M059J (cell line): ENCODE measurements at places on chromosomes 6 and 20.

- DNase-seq, result no peak
Measured at GRCh38 chr20:56372850-56373249, 14.1 kb downstream of the FAM210B start.

GRCh38 chr6:52389626-52390360 is 27.8 kb downstream of the PAQR8 start:
- peak; percentile 95 for DNase-seq

DNA sequence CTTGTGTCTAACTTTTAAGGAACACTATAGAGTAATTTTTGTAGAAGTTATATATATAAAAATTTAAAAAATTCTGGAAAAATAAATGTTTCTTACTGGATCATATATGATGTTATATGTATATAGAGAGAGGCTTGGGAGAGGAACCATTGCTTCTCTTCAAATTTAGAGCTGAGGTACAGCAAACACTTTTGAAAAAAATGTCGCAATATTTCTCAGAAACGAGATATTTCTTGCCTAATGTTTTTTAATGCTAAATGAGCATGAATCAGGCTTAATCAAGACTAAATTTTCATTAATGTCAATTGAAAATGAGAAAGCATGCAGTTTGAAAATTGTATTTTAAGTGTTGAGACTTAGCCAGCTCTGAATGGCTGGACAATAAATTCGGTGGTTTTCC is 2.6 kb downstream of the PKIB start:
- no peak for DNase-seq

- peak; percentile 48 for DNase-seq
Measured at GRCh38 chr6:10409731-10410206, 5.1 kb downstream of the TFAP2A start.

DNA sequence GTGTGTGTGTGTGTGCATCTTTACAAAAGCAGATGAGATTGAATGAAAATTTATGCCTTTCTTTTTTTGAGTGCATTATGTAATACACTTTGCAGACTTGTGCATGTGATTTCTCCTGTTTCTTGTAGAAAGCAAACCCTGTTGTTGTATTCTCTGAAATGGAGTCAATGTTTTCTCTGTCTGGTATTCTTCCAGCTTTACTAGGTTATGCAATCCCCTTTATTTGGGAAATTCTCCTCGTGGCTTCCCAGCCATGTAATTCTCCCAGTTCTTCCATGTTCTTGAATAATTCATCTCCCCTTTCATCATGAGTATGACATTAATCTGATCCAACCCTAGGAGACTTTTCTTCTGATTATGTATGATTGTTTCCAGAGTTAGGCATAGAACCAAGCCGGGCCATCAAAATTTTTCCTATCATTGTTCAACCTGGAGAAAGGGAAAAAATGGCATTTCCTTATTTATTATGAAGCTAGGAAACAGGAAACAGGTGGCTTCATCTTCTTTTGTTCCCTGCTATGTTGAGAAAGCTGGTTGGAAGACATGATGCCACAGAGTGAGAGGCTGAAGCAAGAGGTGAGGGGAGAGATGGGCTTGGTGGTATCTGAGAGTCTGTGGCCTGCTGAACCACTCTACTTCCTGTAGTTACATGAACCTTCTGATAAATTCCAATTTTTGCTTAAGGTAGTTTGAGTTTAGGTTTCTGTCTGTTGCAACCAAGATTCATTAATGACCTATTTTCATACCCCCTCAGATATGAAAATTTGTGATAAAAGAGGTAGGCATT is 68.8 kb downstream of the PRL start:
- no peak for DNase-seq

GRCh38 chr6:43170417-43170930 is 595 bp upstream of the SRF start:
- DNase-seq, result no peak

GRCh38 chr6:20117474-20117873 is 94.8 kb downstream of the MBOAT1 start:
- DNase-seq, result peak; percentile 79

DNA sequence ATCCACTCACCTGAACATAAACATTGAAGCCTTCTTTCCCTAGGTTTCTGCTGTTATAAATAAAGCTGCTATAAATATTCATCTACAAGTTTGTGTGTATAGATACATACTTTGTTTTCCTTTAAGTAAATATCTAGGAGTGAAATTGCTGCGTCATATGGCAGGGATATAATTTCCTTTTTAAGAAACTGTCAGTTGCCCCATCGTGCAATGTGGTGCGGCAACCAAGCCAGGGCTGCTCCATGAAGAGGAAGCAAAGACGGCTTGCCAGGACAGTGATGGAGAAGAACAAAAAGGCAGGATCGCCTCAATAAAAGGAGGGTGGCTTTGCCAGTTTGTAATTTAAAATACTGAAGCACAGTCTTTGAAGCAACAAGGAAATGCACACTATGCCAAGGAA is 36.6 kb downstream of the CITED2 start:
- no peak for DNase-seq

DNA sequence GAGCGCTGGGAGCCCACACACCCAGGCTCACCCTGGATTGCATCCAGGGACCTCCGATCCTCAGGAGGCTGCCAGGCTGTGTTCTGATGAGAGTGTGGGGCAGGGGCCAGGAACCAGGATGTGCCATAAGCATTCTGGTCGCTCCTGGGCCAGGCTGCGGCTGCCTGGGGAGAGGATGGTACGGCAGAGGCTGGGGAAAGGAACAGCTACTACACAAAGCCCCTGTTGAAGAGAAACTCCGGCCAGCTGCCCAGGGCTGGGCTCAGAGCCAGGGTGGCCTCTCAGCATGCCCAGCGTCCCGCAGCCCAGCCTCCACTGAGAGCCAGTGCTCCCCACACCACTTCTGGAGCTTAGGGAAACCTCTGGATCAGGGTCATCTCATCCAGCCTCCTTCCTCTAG is 21.7 kb upstream of the OCSTAMP start:
- peak; percentile 22 for DNase-seq

DNA sequence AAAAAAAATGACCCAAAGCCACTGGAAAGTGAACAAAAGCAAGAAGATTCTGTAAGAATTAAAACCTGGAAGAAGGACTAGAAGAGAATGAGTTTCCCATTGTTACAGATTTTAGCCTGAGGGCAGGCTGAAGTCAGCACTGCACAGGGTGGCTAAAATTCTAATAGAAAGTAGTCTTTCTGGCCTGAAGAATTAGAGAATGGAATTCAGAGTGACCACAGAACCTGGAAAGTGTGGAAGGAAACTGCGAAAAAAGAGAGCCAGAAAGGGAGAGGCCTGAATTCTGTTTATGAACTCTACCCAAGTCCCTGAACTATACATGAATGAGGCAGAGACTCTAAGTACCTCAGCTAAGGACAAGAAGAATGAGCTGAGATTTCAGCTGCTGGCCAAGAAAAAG is 38.9 kb upstream of the FILIP1 start:
- DNase-seq, result peak; percentile 96

- DNase-seq, result no peak
Measured at GRCh38 chr20:31923388-31924331, 28.2 kb downstream of the PDRG1 start.

DNA sequence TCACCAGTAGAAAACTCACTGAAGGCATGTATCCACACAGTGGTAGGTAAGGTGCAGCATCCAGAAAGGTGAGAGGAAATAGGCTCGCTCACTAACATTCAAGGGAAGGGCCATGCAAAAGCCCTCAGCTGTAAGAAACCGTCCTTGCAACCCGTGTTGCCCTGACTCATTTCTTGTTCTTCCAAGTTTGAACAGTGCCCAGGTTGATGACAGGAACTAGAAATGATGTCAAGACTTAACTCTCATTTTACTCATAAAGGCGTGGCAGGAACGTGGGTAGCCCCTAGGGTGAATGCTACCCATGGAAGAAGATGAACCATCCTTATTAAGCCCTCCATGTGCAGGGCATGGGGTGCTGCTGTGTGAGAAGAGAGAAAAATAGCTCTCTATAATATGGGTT is 187.6 kb downstream of the CD83 start:
- no peak for DNase-seq

DNA sequence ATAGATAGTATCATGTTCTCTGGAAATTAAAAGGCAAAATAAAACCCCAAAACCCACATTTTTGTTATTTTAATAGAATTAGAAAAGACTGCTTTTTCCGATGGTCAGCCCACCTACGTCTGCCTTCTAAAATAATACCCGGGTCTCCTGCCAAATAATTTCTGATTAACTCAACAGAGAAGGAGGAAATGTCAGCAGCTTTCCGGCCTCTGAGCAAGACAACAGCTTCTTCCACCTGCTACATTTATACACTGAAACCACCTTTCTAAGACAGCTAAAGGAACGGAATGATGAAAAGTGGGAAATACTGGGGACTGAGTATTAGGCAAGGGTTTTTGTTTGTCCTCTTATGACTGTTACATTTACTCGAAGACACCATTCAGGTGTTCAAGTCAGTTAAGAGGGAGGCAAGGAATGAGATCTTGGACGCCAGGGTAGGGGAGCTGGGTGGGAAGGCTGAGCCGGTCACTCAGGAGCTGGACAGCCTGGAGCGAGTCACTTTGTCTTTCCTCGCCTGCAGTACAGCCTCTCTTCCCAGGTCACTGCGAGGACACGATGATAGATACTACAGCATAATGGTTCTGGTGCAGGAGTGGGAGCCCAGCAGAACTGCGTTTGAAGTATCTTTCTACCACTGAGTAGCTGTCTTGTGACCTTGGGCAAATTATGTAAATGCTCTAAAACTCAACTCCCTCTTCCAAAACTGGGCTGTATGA is 96.3 kb upstream of the QKI start:
- no peak for DNase-seq

GRCh38 chr6:156803353-156803752 is 26.2 kb downstream of the ARID1B start:
- no peak for DNase-seq

GRCh38 chr20:33918662-33919061 is 75.0 kb upstream of the RALY start:
- DNase-seq, result no peak

DNA sequence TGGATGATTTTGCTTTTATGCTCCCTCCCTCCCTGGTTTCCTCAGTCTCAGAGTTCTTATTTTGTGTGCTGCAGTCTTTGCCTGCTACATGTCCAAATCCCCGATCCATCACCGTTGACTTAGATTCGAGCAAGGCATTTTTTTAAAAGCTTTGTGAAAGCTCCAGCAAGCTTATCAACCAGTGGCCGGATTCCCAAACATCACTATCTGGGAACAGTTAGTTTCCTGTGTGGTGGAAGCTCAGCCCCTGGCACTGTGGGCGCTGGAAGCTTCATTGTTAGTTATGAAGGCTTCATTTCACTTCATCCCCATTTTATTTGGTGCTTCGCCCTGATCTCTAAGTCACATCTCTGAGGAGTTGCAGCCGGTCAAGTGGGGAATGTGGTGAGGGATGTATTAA is 44.7 kb downstream of the DEK start:
- DNase-seq, result no peak

GRCh38 chr6:143279385-143279784 is 171.1 kb downstream of the ADAT2 start:
- DNase-seq, result peak; percentile 51

GRCh38 chr6:116180375-116180774 is 54.4 kb upstream of the COL10A1 start:
- no peak for DNase-seq

DNA sequence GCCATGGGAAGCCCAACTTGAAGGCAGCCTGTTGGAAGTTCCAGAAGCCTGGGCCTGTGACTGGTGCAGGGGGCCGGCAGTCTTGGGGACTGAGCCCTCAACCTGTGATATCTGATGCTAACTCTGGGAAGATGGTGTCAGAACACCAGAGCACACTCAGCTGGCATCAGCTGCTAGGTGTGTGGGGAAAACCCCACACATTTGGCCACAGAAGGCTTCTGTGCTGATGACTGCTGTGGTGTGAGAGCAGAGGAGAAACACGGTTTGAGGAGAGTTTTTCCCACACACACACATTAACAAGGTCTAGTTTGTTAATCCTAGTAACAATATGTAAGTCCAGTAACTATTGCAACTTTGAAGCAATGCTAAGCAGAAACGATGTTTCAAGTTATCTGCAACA is 78.0 kb downstream of the PSMB1 start:
- DNase-seq, result no peak

GRCh38 chr20:39107741-39108140 is 145.6 kb downstream of the DHX35 start:
- peak; percentile 88 for DNase-seq

- peak; percentile 52 for DNase-seq
Measured at GRCh38 chr6:33746036-33746600, 587 bp downstream of the IP6K3 start.

DNA sequence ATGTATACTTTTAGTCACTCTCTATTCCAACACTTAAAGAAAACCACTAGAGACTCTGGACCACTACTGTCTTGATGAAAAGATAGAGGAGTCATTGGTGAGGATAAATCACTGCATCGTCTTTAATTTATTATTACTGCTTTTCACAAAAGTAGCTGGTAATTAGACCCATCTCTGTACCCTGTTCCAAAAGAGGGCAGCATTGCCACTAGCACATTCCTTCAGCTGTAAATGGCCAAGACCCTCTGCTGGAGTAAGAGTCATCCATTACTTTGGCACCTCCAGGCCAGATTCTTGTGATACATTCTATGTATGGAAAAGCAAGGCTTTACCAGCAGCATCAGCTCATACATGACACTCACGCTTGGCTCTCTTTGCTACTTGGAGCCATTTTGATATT is 49.5 kb upstream of the PREP start:
- peak; percentile 17 for DNase-seq

GRCh38 chr6:156647991-156648390 is 129.2 kb upstream of the ARID1B start:
- no peak for DNase-seq

- no peak for DNase-seq
Measured at GRCh38 chr20:37737826-37738420, 44.1 kb downstream of the CTNNBL1 start.

DNA sequence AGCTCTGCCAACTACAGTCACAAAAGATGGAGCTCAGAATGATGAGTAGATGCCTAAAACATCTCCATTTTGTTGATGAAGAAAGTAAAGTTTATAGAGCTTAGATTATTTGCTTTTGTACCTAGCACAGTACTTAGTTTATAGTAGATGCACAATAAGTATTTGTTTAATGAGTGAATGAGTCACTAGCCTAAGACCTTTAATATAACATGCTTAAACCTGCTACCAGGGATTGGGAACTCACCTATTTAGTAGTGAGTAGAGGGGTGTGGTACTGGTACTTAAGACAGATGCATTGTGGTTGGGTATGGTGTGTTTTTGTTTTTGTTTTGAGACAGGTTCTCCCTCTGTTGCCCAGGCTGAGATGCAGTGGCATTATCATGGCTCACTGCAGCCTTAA is 35.8 kb downstream of the TRIM38 start:
- DNase-seq, result no peak

- peak; percentile 46 for DNase-seq
Measured at GRCh38 chr20:47137231-47137870, 219.1 kb downstream of the ZMYND8 start.
